EH (cell line): ENCODE measurements at places on chromosomes 4 and X.

- DNase-seq, result peak; percentile 92
These were observed 20.1 kb upstream of the ARAF start for GRCh38 chrX:47540754-47541538.

DNA sequence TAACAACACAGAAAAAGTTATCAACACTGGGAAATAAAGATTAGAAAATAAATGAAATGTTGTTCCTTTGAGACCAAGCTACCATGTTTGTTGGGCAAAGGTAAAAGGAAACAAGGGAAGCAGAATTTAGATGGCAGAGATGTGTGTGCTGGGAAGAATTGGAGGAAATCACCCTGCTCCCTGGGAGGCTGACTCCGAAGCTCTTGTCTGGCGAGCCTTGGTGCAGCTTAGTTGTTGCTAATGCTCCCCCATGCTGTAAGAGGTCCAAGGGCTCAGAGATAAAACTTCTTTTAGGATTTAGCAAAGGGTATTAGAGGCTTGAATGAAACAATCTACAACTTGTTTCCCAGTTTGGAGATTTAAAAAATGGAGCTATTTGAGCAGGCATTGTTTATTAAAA lies 123.8 kb upstream of the DDIT4L start:
- DNase-seq, result no peak

GRCh38 chrX:87664381-87664780 lies 146.8 kb downstream of the KLHL4 start:
- DNase-seq, result no peak

GRCh38 chrX:129115104-129115503 lies 408.2 kb downstream of the SMARCA1 start:
- DNase-seq, result peak; percentile 4

DNA sequence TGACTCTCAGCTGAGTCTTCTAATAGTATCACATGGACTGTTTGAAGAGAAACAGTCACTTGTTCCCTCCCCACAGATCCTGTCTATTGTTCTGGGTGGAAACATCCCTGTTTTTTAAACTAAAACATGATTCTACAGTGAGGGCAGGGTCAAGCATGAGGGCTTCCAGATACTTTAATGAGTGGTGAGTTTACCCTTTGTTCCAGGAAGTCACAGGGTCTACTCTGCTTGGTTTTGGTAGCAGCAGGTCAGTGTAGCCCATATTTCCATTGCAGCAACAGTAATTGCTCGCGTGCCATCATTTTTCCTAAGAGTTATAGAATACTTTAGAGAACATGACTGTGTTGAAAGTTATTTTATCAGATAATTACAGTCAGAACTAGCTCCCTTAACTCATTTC lies 87.4 kb downstream of the ZNF732 start:
- no peak for DNase-seq

DNA sequence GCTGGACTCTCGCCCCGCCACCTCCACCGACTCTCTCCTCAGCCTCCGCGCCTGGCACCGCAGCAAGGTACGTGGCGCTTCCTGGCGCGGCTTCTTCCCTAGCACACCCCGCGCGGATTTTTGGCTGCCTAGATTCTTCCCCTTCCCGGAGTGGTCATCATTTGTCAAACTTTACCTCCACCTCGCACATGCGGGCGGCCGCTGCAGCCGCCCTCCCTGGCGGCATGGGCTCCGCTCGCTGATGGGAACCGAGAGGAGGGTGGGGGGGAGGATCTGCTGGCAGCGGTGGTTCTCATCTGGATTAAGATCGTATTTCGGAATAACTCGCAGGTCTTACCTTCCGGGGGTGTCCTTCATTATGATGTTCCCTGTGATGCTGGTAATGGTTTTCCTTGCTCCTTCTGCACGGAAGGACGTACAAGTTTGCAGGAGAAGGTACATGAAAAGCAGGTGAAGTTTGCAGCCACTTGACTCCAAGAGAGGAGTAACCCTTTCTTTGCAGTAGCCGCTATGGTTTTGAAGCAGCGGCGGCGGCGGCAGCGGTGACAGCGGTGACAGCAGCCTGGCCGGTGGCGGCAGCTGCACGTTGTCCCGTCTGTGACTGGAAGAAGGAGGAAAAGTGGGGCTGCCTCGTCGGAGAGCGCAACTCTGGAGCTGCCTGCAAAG lies 2183.9 kb upstream of the TENM3 start:
- no peak for DNase-seq
